ENCODE measurements at places on chromosomes 2 and 18.

GRCh38 chr2:196208915-196209314 is 37.5 kb upstream of the STK17B start:
- DNase-seq, result no peak

- no peak for DNase-seq
These were observed 28.6 kb upstream of the VIT start for GRCh38 chr2:36667931-36668330.

DNA sequence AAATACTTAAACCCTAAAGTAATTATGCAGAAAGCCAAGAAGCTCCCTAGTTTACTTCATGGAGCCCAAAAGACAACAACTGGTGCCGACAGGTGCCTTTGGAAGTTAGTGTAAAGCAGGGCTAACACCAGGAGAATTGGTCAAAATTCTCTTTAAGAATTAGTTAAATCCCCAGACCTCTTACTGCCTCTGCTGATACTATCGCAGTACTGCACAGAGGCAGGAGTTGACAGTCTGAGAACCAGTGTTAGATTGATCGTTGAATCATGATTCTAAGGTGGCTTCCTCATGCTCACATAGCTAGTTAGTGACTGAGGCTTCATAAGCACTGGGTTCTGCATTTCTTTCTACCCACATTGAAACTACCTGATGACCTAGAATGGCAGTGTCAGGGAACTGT is 445.0 kb downstream of the XIRP2 start:
- DNase-seq, result no peak

GRCh38 chr2:54894467-54894866 is 155.8 kb downstream of the RTN4 start:
- DNase-seq, result no peak

DNA sequence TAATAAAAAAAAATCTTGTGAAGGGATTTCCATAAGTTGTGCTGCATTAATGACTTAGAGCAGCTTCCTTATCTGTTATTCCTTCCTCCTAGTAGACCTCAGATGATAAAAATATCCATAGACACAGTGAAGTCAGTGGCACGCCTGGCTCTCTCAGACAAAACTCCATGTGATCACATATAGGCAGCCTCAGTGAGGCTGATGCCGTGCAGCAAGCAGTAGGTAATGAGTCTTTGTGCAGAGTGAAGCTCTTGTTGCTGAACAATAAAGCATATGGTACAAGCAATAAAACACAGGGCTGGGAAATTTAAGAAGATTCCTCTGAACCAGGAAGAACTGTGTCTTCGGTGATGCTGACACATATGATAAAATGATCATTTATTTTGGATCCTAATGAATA is 102.7 kb downstream of the CSRNP3 start:
- DNase-seq, result no peak

DNA sequence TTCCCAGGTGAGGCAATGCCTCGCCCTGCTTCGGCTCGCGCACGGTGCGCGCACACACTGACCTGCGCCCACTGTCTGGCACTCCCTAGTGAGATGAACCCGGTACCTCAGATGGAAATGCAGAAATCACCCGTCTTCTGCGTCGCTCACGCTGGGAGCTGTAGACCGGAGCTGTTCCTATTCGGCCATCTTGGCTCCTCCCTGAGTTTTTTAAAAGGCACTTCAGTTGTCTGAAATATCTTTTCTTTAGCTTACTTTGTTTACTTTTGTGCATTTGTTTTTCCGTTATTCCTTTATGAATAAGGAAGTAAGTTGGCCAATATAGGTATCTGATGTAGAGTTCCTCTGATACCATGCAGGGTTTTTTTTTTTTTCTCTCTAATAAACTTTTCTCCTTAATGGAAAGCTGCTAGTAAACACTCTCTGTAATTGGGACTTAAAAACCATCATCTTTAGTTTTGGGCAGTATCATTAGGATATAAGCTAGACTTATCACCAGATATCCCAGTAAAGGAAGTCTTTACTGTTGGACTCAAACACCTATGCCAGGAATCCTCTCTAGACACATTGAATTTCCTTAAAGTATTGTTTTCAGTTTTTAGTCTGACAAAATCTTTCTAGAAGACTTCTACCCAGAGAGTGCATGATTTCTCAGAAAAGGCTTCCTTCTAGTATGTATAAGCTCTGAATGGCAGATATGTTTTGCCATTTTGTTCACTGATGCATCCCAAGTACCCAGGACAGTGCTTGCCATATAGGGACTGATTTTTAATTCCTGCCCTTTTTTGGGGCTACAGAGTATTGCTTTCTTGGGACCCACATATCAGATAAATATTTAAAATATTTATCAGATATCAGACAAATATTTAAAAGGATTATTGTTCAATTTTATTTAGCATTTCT is 35.8 kb upstream of the DYSF start:
- DNase-seq, result no peak

DNA sequence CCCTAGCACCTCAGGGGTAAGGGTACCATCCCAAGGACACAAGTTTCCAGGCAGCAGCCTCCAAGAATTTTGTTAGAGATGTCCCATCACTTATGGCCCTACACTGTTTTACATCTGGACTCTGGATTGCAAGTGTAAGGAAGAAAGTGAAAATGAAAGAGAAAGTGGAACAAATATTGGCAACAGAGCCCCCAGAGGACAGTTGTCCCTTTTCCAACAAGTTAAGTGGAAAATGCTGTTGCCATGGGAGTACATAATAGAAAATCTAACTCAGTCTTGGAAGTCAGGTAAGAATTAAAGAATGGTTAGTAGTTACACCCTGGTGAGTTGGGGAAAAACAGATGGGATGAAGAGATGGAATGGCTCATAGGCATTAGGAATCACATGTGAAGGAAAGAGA is 50.6 kb downstream of the TTC21B start:
- DNase-seq, result no peak

GRCh38 chr2:102792568-102793208 is 30.9 kb downstream of the TMEM182 start:
- DNase-seq, result no peak

DNA sequence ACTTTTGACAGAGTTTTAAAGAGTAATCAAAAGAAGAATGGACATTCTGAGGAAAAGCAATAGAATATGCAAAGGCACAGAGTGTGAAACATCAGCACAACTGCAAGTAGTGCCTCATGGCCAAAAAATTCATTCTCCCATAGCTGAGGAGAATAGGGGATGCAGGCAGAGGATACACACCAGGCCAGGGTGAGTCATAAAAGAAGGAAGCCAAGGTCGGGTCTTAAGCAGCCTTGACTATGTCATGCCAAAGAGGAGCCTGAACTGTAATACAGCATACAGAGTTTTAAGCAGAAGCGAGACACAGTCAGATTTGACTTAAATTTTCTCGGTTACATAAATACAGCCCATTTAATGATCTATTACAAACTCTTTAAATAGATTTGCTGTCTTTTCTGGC is 165.0 kb downstream of the LNPK start:
- DNase-seq, result no peak

DNA sequence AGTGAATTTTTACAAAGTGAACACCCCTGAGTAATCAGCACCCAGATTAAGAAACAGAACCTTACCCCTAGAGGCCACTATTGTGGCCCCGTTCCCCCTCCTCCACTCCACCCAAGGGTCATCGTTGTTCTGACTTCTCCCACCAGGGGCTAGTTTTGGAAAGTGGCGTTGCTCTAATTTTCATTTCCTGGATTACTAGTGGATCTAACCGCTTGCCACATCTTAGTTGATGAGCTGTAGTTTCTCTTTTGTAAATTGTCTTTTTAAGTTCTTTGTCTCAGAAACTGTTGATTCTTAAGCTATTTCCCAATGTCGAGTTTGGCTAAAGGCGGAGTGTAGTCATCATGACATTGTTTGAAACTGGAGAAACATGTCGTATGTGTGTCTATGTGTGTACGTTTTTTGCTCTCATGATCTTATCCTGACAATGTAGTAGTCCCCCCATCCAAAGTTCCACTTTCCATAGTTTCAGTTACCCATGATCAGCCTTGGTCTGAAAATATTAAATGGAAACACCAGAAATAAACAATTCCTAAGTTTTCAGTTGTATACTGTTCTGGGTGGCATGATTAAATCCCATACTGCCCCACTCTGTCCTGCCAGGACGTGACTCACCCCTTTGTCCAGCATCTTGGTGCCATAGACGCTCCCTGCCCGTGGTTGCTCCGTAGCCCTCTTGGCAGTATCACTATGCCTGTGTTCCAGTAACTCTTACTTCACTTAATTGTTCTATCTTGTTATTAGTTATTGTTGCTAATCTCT is 71.0 kb upstream of the SP3 start:
- no peak for DNase-seq

DNA sequence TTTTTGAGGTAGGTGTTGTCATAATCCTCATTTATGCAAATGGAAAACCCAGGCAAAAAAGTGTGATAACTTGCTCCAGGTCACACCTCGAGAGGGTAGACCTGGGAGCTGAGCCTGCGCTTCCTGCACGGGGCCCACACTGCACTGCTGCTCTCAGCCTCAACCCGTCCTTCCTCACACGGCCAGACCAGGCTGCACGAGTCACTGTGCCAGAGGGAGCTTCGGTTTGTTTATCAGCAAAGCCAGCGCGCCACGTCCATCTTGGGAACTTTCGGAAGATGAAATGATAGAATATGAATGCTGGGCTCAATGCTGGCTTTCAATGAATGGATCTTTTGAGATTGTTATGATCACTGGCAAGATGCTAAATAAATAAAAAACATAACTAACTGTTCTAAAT is 14.4 kb downstream of the COPS9 start:
- DNase-seq, result no peak

DNA sequence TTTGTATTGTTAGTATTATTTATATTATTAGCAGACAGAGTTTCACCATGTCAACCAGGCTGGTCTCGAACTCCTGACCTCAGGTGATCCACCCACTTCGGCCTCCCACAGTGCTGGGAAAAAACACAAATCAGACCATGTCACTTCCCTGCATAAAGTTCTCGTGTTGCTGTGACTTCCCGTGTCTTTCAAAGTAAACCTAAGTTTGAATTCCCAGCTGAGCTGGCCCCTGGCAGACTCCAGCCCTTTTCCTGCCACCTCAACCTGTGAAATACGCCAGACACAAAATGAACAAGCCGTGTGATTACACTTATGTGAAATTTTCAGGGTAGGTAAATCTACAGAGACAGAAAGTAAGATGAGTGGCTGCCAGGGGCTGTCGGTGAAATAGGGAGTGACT is 7.9 kb downstream of the BOK start:
- no peak for DNase-seq

GRCh38 chr18:37711766-37712505 is 146.3 kb upstream of the CELF4 start:
- DNase-seq, result no peak

- DNase-seq, result no peak
These were observed 155.8 kb upstream of the ZEB2 start for GRCh38 chr2:144675731-144676130.

DNA sequence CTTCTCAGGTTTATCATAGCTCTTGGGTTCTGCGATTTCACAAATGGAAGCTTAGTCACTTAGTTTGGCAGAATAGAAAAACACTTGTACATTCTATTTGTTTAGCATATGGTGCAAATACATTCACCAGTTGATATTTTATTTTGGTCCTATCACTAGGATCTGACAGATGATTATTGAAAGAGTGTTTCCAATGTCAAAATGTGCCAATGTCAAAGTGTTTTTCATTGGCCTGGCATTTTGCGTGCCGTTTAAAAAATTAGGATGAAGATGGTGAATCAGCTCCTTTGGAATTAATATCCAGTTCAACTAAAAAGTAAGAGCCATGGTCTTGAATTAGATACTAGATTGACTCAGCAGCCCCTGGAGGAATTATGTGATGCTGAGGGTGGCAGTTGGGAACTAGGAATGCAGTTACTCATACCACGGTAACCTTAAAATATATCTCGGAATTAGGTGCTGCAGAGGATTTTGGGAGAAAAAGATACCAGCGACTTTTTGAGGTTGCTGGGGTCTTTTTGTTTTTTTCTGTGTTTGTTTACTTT is 87.0 kb downstream of the SPHKAP start:
- DNase-seq, result no peak

DNA sequence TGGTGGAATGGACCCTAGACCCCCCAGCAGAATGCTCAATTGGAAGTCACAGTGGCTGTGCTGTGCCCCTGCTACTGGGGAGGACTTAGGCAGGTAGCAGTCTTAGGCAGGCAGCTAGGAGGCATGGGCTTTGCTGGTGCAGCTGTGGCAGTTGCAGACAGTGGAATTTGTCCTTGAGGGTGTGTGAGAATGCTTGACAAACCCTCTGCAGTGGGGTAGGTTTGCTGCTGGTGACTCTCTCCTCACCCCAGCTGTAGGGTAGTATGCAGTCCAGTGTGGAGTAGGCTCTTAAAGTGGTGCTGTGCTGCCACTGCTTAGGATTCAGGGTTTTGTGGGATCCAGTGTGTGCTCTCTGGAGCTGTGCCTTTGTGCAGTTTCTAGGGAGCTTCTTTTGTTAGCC is 61.3 kb downstream of the NUP35 start:
- no peak for DNase-seq

- DNase-seq, result no peak
These were observed 37.1 kb downstream of the EXOC6B start for GRCh38 chr2:72788756-72789155.

DNA sequence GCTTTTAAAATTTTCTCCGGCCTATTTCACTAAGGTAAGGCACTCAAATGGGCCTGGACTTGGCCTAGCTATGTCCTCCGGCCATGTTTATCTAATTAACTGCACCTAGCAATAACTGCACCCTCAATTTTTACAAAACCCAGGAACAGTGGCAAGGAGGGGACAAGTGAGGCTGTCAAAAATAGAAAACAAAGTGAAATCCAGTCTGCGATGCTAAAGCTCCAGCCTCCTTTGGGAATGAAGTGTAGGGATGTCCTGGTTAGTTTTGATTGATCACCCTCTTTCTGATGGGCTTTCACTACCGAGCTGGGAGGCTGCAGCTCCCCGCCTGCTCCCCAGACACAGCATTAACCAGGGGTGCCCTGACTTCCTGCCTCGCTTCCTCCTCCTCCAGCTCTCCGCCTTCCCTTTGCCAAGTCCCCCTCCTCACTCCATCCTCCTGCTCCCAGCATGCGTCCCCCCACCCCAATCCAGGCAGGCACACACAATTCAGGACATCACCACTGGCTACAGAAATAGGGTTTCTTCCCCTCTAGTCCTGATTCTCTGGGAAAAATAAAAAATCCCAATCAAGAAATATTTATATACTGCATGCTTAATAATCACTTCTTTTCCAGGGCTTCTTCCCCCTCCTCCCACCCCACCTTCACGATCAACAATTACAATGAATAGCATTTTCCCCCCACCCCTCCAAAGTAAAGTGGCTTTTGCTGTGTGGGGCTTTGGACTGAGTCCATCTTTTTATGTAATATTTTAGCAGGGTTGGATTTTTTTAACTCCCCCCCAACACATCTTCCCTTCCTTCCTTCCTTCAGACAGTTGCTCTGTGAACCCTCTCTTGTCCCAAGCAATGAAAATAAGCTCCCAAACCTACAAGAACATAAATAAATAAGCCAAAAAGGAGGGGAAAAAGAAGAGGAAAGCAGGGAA is 3.3 kb upstream of the POU3F3 start:
- DNase-seq, result no peak

Measured in hypothalamus (tissue), 51 donors.